ENCODE measurements at places on chromosomes 3 and 15.
A peak's percentile ranks its signal among the peaks of the same experiment; 100 is the strongest.

GRCh38 chr3:191958980-191959671, 498.2 kb downstream of the PYDC2 start:
- no peak for DNase-seq

DNA sequence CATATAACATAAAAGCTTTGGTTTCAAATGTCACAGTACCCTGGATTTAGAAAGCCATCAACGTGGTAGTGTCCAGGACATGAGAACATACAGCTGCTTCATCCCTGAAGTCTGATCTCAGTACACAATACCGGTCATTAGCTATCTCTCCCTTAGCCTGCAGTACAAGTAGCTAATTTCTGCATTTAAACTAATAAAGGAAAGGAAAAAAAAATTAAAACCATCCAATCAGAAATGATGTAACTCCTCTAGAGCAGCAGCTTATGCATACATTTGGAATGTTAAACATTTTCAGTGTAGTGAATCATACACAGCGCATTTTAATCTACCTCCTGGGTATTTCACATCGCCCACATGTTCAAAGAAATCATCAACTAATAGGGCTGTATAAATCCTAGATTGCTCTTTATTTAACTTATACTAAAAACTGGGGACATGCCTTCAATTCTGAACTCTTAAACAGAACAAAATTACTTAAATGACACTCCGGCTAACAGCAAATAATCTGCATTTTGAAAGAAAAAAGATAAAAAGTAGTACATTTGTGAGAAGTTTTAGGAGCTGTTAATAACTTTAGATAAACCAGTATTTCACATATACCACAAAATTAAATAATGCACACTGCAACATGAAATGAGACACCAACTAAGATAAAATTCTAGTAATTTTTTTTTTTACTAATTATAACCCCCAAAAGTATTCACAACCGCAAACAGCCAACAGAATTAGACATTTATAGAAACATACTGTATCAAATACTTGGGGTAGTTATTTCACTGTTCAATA, 3.7 kb downstream of the IGF2BP2 start:
- no peak for DNase-seq

GRCh38 chr15:33807665-33808064, 160.6 kb upstream of the CHRM5 start:
- no peak for DNase-seq

GRCh38 chr15:81213982-81214381, 17.3 kb downstream of the IL16 start:
- no peak for DNase-seq

DNA sequence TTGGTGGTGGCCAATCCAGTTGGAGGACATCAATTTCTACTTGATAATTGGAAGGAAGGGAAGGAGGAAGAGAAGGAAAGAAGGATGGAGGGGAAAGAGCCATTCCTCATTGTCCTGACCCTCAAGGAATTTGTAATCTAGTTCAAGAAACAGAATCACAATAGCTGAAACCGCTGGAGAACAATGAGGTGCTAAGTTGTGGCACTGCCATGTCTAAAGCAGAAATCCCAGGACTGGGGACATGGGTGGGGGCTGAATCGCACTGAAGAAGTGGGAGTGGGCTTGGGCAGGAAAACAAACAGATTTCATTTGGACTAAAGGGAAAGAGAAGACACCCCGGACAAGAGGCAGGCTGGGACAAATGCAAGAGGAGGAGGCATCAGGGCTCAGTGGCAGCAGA, 183.6 kb downstream of the UACA start:
- DNase-seq: no peak

DNA sequence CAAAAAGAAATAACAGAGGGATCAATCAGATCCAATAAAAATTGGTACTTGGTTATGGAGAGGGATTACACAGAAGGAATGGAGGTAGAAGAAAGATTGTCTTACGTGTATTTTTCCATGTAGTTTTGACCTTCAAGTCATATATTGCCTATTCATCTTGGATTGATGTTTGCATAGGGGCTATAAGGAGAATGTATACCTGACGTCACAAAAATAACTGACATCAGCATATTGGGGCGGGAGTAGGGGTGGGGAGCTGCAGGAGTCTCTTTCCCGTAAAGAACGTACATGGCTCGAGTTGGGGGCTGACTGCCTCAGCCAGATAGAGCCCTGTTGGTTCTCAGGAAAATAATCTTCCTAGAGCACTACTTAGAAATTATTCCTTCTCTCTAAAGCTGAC, 5.9 kb upstream of the FURIN start:
- DNase-seq: no peak

DNA sequence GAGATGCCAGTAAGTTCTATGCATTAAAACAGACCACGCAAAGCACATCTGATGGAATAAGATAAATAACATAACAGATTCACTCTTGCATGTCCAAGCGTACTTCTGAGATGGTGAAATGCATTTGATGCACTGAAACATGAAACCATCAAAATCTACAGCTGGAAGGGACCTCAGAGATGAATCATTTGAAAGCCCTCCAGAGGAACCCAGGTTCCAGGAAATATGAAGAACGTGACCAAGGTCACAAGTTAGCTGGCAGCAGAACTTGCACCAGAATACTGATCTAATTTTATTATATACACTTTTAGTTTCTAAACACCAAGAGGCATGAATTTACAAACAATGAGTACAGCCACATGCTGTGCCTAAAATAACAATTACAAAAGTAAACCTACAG, 957.1 kb downstream of the FHIT start:
- no peak for DNase-seq

DNA sequence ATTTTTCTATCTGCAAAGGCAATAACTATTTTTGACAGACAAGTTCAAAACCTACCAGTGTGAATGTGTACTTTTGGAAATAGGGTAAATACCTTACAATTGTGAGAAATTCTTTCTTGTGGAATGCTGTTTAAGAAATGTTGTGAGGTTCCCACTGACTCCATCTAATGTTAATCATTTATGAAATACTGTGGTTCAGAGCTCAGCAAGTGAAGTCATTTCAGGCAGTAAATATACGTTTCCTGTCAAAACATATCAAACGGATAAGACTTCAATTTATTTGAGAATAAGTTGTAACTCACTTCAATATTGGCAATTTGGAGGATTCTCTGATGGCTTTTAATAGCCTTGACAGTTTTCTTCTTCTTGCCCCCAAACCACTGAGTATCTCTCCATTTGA, 16.4 kb downstream of the TAFA4 start:
- DNase-seq: no peak

GRCh38 chr15:74889390-74889882, 406 bp upstream of the MPI start:
- DNase-seq: peak; percentile 49

DNA sequence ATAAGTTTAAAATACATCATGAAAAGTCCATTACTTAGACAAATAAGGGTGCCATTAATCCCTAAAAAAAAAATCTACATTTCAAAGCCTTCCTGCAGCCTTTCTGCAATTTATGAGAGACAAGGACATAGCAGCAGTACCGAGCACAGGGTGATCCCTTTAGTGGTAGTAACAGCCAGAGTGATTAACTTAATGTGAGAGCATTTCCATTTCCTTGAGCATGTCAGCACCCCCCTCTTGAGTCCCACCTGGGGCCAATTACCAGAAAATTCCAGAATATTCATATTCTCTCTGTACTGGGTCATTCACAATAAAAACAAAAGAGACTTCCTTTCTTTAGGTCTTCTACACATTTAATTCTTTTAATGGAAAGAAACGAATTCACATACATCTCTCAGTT, 546.9 kb upstream of the CCDC54 start:
- DNase-seq: no peak

- no peak for DNase-seq
These were observed 10.0 kb upstream of the ST8SIA2 start for GRCh38 chr15:92383519-92384324.

DNA sequence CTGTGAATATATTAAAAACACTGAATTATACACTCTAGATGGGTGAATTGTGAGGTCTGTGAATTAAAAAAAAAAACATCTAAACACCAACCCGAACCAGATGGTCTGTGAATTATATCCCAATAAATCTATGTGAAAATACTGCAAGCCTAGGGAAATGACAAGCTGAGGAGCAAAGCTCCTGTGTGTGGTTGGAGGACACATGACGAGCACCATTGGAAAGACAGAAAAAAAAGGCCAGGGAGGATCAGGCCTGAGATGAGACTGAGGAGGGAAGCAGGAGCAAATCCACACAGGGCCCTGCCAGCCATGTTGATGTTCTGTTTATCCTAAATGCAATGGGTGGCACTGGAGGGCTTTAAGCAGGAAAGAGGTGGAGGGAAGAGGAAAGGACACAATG, 200.0 kb downstream of the RORA start:
- DNase-seq: no peak

GRCh38 chr15:45180648-45181436, 6.9 kb downstream of the SHF start:
- DNase-seq: no peak

- DNase-seq: no peak
These were observed 55.5 kb downstream of the ST6GAL1 start for GRCh38 chr3:186985661-186986364.

Measured in right lobe of liver (tissue), 6 donors.